ENCODE measurements at places on chromosomes 16 and 17.

GRCh38 chr17:66889480-66890230 lies 54.7 kb downstream of the CACNG5 start:
- DNase-seq, result no peak

DNA sequence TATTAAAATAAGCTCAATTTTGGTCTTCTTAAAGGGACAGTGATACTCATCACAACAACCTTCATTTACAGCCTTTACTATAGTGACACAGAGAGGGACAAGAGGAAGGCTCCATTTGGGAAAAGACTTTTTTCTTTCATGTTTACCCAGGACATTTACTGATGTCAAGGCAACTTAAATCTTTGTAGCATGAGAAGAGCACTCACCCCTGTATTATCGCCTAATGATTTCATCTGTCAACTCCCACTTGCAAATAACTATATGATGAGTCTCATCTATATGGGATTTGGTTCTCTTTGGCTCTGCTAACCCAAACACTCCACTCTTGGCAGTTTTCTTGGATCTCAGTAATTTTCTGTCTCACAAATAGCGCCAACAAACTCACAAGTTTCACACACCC lies 24.1 kb downstream of the BLMH start:
- no peak for DNase-seq

GRCh38 chr17:44642834-44643233 lies 13.4 kb upstream of the MEIOC start:
- no peak for DNase-seq

GRCh38 chr17:51045621-51046020 lies 75.0 kb downstream of the SPAG9 start:
- DNase-seq, result no peak

- no peak for DNase-seq
These were observed 34.3 kb downstream of the IL4R start for GRCh38 chr16:27347930-27348685.

DNA sequence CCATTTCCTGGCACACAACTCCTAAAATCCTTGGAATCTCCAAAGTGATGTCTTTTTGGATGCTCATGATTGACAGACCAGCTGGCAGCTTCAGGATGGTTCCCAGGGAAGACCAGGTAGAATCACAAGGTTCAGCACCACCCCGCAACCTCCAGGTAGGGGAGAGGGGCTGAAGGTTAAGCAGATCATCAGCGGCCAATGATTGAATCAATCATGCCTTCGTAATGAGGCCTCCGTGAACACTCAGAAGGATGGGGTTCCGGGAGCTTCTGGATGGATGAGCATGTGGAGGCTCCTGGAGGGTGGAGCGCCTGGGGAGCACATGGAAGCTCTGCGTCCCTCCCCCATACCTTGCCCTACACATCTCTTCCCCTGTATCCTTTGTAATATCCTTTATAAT lies 185.9 kb downstream of the SEC14L1 start:
- DNase-seq, result no peak

DNA sequence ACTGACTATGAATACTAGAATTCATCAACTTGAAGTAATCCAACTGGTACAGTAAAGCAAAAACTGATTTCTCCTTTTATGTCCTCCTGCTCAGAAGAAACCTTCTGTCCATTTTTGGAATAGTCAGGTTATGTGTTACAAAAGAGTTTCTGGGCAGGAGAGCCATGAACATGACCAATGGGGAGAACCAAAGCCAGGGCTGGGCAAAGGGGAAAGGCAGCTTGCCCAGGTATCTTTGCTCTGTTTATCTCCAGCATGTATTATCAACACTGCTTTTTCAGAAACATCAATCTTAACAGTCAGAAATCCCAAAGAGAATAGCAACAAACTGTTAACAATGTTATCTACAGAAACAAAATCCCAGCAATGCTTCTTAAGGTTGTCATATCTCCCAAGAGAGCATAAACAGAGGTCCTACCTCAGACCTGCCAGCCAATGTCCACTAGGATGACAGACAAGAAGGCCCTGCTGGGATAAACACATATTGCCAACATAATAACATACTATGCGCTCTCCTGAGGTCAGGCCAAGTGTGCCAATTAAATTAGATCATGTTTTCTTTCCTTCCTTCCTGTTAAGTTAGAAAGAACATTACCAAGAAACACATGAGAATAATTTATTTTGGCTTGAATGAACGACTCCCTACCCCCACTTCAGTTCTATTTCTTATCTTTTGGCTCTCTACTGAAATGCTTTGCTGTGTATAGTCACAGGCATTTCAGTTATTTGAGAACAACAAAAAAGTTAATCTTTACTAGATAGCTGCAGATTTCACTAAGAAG lies 28.0 kb downstream of the BLMH start:
- DNase-seq, result no peak

GRCh38 chr17:16483021-16483645 lies 8.9 kb downstream of the LRRC75A start:
- no peak for DNase-seq

GRCh38 chr17:60167065-60167741 lies 17.4 kb downstream of the CA4 start:
- no peak for DNase-seq

DNA sequence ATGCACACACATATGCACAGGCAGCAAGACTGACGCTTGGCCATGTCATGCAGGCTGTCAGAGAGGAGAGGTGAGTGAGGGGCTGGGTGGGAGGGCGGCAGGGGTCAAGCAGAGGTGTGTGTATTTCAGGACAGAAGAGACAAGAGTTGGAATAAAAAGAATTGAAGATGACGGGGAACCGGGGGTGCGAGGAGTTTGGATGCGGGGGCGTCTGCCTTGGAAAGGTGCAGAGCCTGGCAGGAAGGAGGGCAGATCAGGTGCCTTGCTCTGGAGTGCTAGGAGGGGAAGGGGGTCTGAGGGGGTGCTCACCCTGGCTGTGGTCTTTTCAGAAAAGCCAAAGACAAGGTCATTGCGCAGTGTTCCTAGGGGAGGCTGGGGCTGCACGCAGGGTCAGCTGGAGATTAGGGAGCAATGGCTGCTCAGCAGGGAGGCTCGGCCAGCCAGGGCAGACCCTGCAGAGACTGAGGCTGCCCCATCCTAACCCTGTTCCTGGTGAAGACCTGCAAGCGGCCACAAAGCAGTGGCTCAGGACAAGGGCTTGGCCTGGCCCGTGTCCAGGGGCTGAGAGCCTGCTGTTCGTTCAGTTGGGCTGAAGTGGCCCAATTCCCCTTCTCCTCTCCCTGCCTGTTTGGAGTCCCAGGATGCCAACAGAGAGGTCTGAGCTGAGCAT lies 23.7 kb upstream of the CBX4 start:
- no peak for DNase-seq

- DNase-seq, result no peak
These were observed 4.6 kb downstream of the GAN start for GRCh38 chr16:81319221-81319912.

DNA sequence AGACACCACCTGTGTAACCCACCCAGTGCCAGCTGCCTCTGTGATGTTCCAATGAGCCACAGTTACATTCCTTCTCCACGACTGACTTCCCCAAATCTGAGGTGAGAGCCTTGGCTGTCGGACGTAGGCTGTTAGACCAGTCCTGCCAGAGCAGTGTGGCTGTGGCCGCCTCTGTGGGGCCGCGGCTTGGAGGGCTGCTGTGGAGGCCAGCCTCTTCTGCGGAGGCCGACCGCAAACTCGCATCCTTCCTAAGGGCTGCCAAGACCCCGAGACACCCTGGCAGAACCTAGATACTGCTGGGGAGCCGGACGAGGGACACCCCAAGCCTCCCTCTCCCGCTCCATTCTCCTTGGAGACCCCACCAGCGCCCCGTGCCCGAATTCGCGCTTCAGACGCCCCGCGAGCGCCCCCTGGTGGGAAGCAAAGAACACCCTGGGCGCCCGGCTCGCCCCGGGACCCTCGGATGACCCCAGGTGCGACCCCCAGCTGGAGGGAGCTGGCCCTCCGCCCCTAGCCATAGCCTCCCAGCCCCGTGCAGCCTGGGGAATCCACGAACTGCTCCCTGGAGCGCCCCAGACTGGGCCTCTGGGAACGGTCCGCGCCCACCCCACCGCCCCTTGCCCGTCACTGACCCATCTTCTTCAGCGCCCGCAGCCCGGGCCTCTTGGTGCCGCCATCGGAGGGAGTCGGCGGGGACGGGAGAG lies 547 bp downstream of the PLCD3 start:
- peak; percentile 30 for DNase-seq

DNA sequence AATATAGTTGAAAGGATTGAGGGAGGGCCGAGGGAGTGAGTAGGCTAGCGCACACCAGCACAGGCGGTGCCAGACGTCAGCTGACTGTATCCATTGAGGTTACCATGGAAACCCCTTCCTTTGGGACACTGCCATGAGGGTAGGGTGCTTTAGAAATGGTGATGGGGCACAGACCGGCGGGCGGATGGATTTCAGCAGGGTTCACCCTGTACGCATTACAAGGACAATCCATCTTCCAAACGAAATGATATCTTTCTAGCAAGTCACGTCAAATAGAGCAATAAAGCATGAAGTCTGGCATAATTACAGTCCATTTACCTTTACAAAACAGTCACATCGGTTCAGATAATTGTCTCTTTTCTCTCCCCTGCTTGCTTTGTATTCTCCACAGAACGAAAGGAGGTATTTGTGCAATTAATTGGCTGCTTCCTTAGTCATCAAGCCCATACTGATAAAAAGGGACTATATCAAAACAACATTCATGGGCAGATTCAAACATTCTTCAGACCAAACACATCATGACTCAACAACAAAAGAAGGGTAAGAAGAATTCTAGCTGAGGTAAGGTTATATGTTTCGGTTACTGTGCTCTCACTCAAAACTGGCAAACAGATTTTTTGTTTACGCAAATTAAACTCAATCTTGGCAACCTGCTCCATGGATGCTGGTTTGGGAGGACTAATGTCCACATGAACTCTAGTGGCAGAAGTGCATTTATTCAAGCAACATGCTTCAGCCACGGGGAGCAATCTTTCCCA lies 140.6 kb downstream of the CDK5R1 start:
- no peak for DNase-seq

GRCh38 chr17:63840591-63841349 lies 1.7 kb downstream of the SMARCD2 start:
- no peak for DNase-seq

GRCh38 chr17:7509937-7510336 lies 25.8 kb downstream of the POLR2A start:
- no peak for DNase-seq

GRCh38 chr17:78484271-78485246 lies 92.6 kb downstream of the DNAH17 start:
- DNase-seq, result peak; percentile 46

DNA sequence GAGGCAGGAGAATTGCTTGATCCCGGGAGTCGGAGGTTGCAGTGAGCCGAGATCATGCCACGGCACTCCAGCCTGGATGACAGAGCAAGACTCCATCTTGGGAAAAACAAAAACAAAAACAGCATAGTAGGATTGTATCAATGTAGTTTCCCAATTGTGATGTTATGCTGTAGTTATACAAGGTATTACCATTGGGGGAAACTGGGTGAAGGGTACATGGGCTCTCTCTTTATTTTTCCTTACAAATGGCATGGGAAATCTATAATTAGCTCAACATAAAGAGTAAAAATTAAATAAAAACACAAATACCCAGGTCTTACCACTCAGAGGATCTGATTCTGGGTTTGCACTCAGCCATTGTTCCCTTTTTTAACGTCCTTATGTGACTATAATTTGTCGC lies 107.9 kb downstream of the KATNIP start:
- DNase-seq, result no peak
